Ascending aorta (tissue), 2 donors: ENCODE measurements at places on chromosomes 7 and 10.

GRCh38 chr7:47506382-47507339 is 75.2 kb downstream of the TNS3 start:
- no peak for DNase-seq
- H3K4me3 ChIP-seq: no peak overlapping the region
- no peaks in the 10 kb centered on the region for H3K36me3 ChIP-seq
- no peaks in the 10 kb centered on the region for H3K27me3 ChIP-seq
- peaks cover 13% of the 10 kb centered on the region for H3K4me1 ChIP-seq

- H3K27me3 ChIP-seq: no peaks in the 10 kb centered on the region
These were observed 97.8 kb upstream of the MPP7 start for GRCh38 chr10:28400681-28401080.

DNA sequence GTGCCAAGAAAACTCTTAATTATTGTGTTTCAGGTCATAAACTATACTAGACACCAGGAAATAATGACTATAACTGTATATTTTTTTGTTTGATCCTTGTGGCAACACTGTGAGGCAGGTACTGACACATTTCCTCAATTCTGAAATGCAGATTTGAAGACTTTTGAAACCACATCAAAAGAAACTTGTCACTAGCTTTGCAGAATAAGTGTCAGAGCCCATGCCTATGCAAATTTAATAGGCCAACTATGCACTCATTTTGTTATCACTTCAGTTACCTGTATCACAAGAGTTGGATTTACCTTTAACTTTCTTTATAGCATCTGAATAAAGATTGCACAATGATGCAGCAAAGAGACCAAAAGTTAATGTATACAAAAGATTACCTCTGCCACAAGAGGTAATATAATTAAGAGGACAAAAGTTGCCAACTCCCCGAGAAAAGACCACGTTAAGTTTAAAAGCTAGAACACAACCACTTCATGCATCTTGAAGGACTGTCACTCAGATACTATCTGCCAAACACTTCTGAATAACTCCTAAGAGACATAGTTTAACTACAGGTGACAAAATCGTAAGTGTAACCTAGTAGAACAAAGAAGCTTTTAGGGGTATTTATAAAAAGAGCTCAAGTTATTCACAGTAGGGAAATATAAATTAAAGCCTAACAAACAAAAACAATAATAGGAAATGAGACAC is 80.5 kb downstream of the ELAPOR2 start:
- no peak overlapping the region for H3K27ac ChIP-seq
- DNase-seq: no peak
- no peak overlapping the region for H3K4me3 ChIP-seq
- no peaks in the 10 kb centered on the region for H3K4me1 ChIP-seq

DNA sequence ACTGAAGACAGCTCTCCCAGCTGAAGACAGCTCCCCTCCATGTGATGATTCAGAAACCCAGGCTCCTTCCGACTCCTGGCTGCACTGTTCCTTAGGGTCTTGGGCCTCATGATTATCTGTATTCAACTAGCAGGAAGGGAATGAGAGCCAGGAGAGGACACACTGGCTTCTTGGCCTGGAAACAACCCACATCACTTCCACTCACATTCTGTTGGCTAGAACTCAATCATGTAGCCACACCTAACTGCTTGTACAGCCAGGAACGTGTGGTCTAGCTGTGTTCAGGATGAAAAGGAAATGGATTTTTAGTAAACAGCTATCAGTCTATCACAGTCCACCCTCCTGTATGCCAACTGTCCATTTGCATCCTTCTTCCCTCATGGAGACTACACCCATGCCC is 30.5 kb upstream of the XPNPEP1 start:
- H3K36me3 ChIP-seq: no peaks in the 10 kb centered on the region
- H3K4me1 ChIP-seq: no peaks in the 10 kb centered on the region
- no peak overlapping the region for H3K4me3 ChIP-seq
- H3K27ac ChIP-seq: no peak overlapping the region
- DNase-seq: no peak

DNA sequence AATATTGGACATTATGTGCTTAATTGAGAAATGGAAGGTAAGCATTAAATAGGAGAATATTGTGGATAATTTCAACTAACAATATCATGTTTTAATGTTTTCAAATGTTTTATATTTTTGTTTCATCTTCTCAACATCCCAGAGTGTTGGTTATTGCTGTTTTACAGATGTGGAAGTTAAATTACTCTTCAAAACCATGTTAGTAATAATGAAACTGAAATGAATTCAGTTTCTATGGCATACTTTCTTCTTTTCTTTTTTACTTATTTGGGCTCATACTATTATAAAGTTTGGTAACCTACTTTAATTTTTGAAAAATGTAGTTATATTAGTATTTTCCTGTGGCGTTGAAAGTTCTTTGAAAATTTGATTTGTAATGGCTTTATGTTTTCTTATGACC is 4.2 kb downstream of the GLRX3 start:
- H3K4me1 ChIP-seq: peaks cover 10% of the 10 kb centered on the region
- H3K27ac ChIP-seq: no peak overlapping the region
- DNase-seq: no peak
- H3K27me3 ChIP-seq: no peaks in the 10 kb centered on the region
- H3K36me3 ChIP-seq: no peaks in the 10 kb centered on the region

- no peaks in the 10 kb centered on the region for H3K36me3 ChIP-seq
- no peaks in the 10 kb centered on the region for H3K4me1 ChIP-seq
- no peak for DNase-seq
These were observed 87.1 kb upstream of the ZNF716 start for GRCh38 chr7:57362868-57363267.

- no peaks in the 10 kb centered on the region for H3K27me3 ChIP-seq
- no peaks in the 10 kb centered on the region for H3K4me1 ChIP-seq
- H3K27ac ChIP-seq: no peak overlapping the region
- H3K4me3 ChIP-seq: no peak overlapping the region
These were observed 105.6 kb upstream of the BAIAP2L1 start for GRCh38 chr7:98506471-98506870.
